NCI-H1930 (cell line): ENCODE measurements at places on chromosomes 6 and 20.

- DNase-seq: no peak
Observed at GRCh38 chr20:62011403-62011790, 54.3 kb downstream of the TAF4 start.

DNA sequence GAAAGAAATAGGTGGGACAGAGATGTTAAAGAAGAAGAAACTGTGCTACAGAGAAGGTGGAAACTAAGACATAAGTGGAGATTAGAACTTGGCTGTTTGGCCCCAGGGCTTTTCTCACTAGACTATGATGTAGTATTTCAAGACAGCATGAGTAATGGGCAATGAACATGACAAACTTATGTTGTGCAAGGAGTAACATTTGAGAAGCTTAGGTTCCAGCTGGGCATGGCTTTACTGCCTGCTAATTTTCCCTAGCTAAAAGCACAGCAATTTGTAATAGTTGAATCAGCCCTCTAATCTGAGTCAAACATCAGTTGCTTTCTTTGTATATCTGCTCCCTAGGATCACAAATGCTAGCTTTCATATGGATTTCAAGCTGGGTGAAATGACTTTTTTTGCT is 294.3 kb upstream of the BMP2 start:
- DNase-seq: no peak

DNA sequence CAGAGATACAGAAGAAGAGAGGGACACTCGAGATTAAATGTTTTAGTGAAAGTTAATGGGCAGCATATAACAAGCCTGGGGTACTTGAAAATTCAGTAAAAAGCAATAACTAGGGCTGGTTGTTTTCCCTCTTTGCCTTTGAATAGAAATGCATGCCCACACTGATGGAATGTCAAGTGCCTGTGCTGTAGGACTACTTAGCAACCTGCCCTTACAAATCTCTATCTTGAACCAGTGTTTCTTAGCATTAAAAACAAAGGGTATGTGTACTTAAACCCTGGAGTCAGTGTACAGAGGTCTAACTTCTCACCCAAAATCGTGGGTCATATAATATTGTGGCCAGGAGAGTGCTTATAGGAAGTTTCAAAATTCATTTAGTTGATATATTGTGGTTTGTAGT is 37.1 kb downstream of the RNF144B start:
- no peak for DNase-seq

GRCh38 chr6:105161421-105161820 is 18.4 kb downstream of the POPDC3 start:
- DNase-seq: no peak
